Right renal cortex interstitium (tissue), 3 donors: ENCODE measurements at places on chromosomes 7 and 10. TPM values are rescaled to one million over a fixed set of nuclear protein-coding genes. Genes with fewer than 3 reads are reported as not detected.

DNA sequence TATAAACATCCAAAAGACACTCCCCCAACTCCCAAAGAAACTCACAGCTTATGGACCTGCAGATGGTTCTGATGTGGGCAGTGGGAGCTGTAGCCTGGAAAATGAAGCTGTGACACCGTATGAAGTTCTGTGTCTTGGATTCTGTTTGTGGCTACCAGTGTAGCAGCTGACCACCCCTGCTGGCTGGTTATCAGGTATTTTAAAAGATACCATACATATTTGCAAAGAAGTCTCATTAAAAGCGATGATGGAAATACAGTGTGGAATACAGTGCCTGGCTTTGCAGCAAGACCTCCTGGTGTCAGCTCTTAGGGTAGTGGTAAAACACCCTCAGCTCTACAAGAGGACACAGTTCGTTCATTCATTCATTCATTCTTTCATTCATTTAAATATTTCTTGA is 194.3 kb upstream of the PRKCQ start:
- no peak for DNase-seq

- DNase-seq: no peak
Observed at GRCh38 chr10:30047430-30047829, 12.0 kb downstream of the JCAD start.

DNA sequence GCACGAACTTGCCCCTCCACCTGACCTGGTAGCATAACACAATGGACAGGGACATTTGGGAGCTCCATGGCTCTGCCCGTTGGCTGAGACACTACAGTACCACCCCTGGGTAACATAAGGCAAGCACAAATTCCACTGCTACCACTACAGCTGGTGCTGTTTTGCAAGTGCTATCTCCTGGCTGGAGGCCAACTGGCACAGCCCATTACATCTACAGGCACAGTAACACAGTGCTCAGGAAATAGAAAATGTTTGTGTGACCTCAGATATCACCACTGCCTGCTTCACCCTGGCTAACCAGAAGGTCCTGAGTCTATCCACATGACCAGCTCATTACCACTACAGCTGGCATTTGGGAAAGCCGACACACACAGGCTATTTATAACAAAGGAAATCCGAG is 631.1 kb upstream of the MBL2 start:
- no peak for DNase-seq

DNA sequence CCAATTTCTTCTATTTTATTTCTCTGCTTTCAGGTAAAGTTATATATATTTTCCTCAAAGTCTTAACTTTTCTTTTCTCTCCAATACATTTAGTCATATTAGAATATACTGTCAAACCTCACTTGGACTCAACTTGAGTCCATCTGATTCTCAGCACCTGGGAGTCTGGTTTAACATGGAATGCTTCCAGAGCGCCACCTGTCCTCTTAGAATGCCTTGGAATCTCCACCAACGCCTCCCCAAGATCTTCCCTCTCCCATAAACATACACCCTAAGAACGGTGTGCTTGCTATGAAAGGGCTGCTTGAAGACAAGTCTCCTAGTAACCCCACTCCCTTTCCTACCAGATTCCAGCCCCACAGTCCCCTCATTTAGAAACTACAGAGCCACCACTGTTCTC is 229.1 kb upstream of the MKLN1 start:
- DNase-seq: no peak

- no peak for DNase-seq
Observed at GRCh38 chr7:12861070-12861469, 173.6 kb downstream of the ARL4A start.

DNA sequence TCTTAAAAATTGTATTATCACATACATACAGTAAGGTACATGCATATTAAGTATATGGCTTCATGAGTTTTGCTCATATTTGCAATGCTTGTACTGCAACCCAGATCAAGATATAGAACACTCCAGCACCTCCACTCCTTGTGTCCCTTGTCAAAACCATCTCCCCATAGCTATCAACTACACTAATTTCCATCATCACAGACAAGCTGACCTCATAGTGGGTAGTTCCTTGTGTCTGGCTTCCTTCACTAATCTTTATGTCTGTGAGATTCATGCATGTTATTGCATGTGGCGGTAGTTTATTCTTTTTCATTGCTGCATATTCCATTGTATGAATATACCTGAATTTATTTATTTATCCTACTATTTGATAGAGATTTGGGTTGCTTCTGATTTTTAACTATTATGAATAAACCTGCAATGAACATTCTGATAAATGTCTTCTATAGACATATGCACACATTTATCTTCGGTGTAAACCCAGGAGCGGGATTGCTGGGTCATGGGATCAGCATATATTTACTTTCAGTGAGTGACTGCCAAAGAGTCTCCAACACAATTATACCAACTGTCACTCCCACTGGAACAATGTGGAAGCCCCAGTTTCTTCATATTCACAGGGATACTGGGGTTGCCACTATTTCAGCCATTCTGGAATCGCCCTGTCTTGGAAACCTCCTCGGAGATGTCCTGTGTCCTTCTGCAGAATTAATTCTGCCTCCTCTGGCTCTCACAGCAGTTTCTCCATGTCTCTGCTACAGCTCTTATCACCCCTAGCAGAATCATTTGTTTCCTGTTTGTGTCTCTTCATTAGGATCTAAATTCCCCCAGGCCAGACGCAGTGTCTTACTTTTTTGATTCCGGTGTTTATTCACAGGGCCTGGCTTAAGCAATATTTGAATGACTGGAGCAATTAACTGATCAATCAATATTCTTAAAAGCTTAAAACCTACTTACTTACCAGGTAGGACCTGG is 14.7 kb upstream of the ADAM12 start:
- DNase-seq: no peak

Gene CRTAC1
- polyA plus RNA-seq: 42.2 TPM

DNA sequence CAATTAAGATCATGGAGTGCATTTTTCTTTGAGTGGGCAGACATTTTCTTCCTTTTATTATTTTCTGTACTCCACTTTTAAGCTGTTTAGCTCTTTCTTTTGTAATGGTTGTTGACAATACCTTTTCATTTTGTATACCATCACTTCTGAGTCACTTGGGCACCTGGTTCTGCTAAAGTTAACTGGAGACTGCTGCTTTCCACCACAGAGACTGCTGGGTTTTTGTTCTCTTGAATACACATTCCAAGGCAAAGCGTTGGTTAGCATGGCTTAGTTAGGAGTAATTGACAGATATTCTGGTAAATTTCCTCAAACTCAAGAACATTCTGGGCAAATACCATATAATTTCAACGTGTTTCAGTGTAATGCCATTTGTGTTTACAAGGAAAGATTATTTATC is 541.9 kb upstream of the CELF2 start:
- DNase-seq: no peak

- no peak for DNase-seq
Observed at GRCh38 chr7:87213252-87213651, 6.3 kb downstream of the TMEM243 start.

GRCh38 chr7:17472939-17473338 is 174.5 kb downstream of the AHR start:
- no peak for DNase-seq

Gene PKD1L1
- 0.17 TPM for polyA plus RNA-seq

DNA sequence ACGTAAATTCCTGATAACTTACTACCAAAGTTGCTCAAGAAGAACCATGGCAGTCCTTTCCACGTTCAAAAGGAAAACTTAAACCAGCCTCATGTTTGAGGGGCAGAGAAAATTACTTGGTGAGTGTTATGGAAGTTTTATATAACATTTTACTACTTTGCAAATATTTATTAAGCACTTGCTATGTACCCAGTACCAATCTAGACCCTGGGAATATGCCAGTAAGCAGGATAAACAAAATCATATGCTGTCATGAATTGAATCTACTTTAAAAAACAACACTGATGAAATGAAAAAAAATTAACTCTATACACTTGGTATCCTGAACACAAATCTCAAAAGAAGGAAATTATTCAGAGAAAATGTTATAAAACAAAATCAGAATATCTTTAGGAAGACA is 46.1 kb downstream of the NCAPG2 start:
- DNase-seq: no peak

- peak; percentile 18 for DNase-seq
Observed at GRCh38 chr7:39754326-39755120, 131.2 kb downstream of the RALA start.

- DNase-seq: no peak
Observed at GRCh38 chr10:52688899-52689298, 83.7 kb downstream of the MBL2 start.

Gene TASOR2
- polyA plus RNA-seq: 33.7 TPM

Gene CDH23
- 0.96 TPM for polyA plus RNA-seq

- DNase-seq: no peak
Observed at GRCh38 chr10:127426746-127427145, 122.4 kb upstream of the NPS start.

GRCh38 chr7:47638679-47639315 is 56.9 kb upstream of the TNS3 start:
- no peak for DNase-seq

Gene NKX1-2
- not detected for polyA plus RNA-seq

GRCh38 chr7:134548877-134549276 is at the start of gene AKR1B15:
Gene AKR1B15 (plus strand): TSS chr7:134549110. CDS start chr7:134564620, 15,510 bp downstream.
- DNase-seq: no peak

DNA sequence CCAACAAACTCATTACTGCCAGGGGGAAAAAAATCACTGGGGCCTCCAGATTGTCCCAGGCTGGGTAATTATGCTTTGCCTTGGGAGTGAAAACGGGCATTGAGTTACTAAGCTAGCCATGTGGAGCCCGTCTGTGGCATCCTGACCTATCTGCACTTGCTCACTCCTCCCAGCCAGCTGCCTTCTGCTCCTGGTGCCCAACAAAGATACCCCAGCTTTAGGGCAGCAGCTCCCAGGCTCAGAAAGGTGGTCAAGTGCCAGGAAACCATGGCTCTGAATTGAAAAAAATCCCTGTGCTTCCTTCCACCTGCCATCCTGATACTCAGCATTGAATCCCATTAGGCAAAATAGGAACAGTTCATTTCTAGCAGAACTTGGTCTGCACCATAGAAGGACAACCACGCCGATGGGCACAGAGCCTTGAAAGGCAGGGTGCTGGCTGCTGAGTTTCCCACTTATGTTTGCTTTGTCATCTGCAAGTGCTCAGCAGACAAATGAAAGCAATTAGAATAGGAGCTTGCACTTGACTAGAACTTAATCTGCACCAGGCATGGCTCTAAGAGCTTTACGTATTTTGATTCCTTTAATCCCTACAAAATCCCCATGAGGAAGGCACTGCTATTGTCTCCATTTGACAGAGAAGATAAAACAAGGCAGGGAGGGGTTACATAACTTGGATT is 42.8 kb downstream of the HSPA12A start:
- no peak for DNase-seq

DNA sequence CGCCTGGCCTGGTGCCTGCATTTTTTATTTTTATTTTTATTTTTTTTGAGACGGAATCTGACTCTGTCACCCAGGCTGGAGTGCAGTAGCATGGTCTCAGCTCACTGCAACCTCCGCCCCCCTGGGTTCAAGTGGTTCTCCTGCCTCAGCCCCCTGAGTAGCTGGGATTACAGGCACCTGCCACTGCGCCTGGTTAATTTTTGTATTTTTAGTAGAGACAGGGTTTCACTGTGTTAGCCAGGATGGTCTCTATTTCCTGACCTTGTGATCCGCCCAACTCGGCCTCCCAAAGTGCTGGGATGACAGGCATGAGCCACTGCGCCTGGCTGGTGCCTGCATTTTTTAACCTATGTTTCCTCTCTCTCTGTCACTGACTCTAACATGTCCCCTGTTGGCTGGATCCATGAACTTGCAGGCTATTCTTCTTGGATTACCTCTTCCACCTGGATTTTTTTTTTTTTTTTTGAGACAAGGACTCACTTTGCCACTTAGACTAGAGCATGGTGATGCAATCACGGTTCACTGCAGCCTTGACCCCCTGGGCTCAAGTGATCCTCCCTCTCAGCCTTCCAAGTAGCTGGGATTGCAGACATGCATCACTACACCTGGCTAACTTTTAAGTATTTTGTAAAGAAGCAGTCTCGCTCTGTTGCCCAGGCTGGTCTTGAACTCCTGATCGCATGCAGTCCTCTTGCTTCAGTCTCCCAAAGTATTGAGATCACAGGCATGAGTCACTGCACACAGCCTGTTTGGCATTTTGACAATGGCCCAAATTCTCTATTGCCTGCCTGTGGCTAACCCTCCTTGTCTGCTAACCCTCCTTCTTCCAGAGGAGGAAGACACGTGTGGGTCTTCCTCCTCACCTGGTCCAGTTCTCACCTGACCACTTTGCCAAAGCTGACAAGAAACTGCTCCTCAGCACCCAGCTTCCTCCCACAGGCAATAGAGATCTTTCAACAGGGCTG is 23.0 kb upstream of the PRPF18 start:
- DNase-seq: no peak

Gene LIPN
- polyA plus RNA-seq: not detected

Gene NODAL
- 0.26 TPM for polyA plus RNA-seq

- DNase-seq: no peak
Observed at GRCh38 chr10:124740369-124741280, 3.6 kb downstream of the FAM53B start.

DNA sequence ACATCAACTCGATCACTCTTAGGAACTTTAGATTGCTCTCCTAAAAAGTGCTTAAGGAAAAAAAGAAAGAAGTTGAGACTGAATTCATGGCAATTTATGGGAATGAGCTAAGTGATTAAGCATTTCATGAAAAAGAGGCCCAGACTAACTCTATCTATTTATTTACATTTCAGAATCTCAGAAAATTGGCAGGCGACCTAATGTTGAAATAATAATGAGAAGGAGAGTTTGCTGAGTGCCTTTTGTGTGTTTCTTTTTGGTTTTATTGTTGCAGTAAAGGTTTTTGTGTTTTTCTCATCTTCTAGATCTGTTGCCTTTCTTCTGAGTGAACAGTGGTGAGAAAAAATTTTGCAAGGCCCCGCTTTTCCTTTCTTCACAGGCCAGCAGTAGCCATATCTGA is 3.8 kb downstream of the GRK5 start:
- no peak for DNase-seq

GRCh38 chr10:17851611-17852010 is 42.5 kb downstream of the MRC1 start:
- no peak for DNase-seq

Gene PRKAR2B
- polyA plus RNA-seq: 45.4 TPM

- no peak for DNase-seq
Observed at GRCh38 chr7:155027879-155028278, 25.0 kb upstream of the PAXIP1 start.

DNA sequence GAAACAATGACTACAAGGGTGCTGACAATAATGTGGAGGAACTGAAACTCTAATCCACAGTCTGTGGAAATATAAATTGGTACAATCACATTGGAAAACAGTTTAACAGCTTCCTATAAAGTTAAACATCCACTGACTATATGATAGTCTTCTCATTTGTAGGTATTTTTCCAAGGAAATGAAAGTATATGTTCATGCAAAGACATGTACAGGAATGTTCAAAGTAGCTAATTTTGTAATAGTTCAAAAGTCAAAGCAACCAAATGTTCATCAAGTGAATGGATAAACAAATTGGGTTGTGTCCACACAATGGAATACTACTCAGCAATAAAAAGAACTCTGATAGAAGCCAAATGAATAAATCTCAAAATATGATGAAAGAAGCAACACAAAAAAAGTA is 626.0 kb upstream of the IGFBP3 start:
- no peak for DNase-seq

Gene CALD1
- 292 TPM for polyA plus RNA-seq

DNA sequence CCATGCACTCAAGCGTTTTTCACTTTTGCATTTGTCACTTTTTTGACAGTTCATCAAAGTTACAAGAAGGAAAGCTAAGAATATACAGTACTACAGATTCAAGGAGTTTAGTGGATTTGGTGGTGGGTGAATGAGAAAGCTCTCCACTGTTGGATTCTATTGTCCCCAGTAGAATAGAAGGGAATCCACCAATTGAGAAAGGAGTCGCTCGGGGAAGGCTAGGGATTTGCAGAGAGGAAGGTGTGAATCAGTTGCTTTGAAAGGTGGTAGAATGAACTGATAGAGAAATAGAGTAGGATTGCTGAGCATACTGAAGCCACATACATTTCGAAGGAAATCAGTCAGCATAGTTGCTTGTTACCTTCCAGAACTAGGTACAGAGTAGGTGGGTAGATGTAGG is 33.7 kb upstream of the GLCCI1 start:
- no peak for DNase-seq
